ENCODE measurements at places on chromosomes 1 and 21.

DNA sequence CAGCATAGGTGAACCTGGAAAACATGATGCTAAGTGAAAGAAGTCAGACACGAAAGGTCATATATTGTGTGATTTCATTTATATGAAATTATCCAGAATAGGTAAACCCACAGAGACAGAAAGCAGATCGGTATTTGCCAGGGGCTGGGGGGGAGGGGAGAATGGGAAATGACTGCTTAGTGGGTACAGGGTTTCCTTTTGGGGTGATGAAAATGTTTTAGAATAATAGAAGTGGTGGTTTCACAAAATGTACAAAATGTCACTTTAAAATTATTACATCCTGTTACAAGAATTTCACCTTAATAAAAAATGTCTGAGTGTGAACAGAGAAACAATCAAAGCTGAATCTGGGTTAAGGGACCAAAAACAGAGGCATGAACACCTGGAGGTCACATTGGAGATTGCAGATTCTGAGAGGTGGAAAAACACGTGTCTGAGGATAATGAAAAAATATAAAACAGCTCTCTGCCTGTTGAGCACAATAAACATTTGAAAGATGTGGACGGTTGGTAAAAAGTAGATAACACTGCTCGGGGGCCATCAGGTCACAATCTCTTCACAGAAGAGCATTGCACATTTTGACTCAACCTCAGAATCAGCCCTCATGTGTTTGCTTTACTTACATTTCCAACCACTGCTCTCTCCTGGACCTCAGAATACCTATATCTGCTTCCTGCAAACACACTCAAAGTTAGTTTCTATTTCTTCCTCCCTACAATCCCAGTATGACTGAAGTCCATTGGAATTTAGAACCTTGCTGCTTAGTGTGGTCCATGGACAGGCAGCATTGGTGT is 3.2 kb downstream of the SLAMF6 start:
- no peak for DNase-seq

- no peak for DNase-seq
Measured at GRCh38 chr1:219862366-219862765, 66.0 kb downstream of the SLC30A10 start.

- DNase-seq, result no peak
Measured at GRCh38 chr1:26459573-26460031, 12.6 kb upstream of the HMGN2 start.

GRCh38 chr1:231240883-231241735 is at the start of gene GNPAT:
Gene GNPAT, plus strand, starts transcription at chr1:231241212. Its CDS starts 167 bp downstream, at chr1:231241379.
- DNase-seq, result peak; percentile 75

GRCh38 chr1:201283836-201284553 is 689 bp downstream of the PKP1 start:
- no peak for DNase-seq

Measured in right renal pelvis (tissue), 4 donors.